ENCODE measurements at places on chromosomes 16 and 17. TPM values are rescaled to one million over a fixed set of nuclear protein-coding genes. Genes with fewer than 3 reads are reported as not detected.

Gene GUCY2D
- not detected for total RNA-seq

Gene PDILT
- not detected for total RNA-seq

Gene KRTAP4-4
- not detected for total RNA-seq

Gene HAP1
- 2.3 TPM for total RNA-seq

Gene C1QTNF8
- not detected for total RNA-seq

Gene TRIM25
- total RNA-seq = 4.1 TPM

Gene SIRT7
- 13.0 TPM for total RNA-seq

Gene BRIP1
- total RNA-seq = 11.2 TPM

Gene RDM1
- 0.21 TPM for total RNA-seq

Gene CFAP97D1
- total RNA-seq = 0.07 TPM

Gene APOBR
- 0.25 TPM for total RNA-seq

Gene AP1G1
- total RNA-seq = 55.0 TPM

Gene MT1G
- 1.7 TPM for total RNA-seq

Gene CACNG4
- total RNA-seq = 0.75 TPM

Gene FA2H
- not detected for total RNA-seq

Gene ITPRIPL2
- total RNA-seq = 14.7 TPM

Gene USP6
- 0.41 TPM for total RNA-seq

Gene OMG
- total RNA-seq = 54.9 TPM

Gene PRSS21
- total RNA-seq = not detected

Gene HIRIP3
- total RNA-seq = 16.9 TPM

Gene PIPOX
- 3.8 TPM for total RNA-seq

Gene TAC4
- total RNA-seq = not detected

Gene GAA
- 46.9 TPM for total RNA-seq

Gene NPIPB13
- 0.63 TPM for total RNA-seq

Gene CALB2
- total RNA-seq = 0.50 TPM

Gene KRT24
- not detected for total RNA-seq

Gene SLC16A11
- total RNA-seq = 1.9 TPM

Gene KCNJ12
- total RNA-seq = 2.9 TPM

Gene C16orf92
- total RNA-seq = not detected

Gene AURKB
- 1.2 TPM for total RNA-seq

Gene ZNRF1
- total RNA-seq = 14.1 TPM

Gene KRTAP17-1
- not detected for total RNA-seq

Gene CSH2
- total RNA-seq = 0.57 TPM

Gene KLHL10
- total RNA-seq = 0.77 TPM

Gene VAT1L
- 13.4 TPM for total RNA-seq

Gene ACSM2A
- total RNA-seq = 1.4 TPM

Gene TMEM235
- not detected for total RNA-seq

Gene NXPH3
- total RNA-seq = 0.38 TPM

Gene KRT16
- not detected for total RNA-seq
